ENCODE measurements at places on chromosomes 12 and 14.

- DNase-seq: no peak
Observed at GRCh38 chr12:12811343-12811742, 1.8 kb upstream of the DDX47 start.

DNA sequence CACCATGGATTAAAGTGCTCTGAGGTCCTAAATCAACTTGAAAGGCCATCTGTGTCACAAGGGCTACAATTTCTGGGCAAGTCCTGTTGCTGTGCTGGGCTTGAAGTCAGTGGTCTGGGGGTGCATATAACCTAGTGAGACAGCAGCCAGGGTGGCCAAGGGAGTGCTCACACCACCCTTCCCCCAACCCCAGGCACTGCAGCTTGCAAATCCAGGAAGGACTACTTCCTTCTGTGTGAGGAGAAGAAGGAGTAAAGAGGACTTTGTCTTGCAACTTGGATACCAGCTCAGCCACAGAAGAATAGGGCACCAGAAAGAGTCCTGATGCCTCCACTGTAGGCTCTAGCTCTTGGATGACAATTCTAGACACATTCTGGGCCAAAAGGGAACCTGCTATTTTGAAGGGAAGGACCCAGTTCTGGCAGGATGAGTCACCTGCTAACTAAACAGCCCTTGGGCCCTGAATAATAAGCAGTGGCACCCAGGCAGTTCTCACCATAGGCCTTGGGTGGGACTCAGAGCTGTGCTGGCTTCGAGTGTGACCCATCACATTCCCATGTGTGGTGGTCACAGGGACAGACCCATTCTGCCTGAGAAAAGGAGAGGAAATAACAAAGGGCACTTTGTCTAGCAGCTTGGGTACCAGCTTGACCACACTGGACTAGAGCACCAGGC is 32.6 kb upstream of the DHRS7 start:
- DNase-seq: no peak

DNA sequence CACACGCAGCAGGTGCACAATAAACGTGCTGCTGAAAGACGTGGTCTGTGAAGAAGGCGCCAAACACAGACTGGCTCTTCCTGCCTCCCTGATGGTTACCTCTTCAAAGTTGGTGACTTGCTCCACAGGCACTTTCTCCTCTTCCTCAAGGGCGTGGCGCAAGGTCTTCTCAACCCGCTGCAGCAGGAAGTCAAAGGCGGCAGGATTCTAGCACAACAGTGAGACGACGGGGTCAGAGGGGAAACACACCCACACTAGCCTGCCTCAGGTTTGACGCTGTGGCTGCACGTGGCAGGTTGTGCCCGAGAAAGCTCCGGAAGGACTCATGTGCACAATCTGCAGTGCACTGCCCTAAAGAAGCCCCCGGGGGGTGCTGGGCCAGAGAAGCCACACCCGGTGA is 15.0 kb downstream of the POLE start:
- no peak for DNase-seq

DNA sequence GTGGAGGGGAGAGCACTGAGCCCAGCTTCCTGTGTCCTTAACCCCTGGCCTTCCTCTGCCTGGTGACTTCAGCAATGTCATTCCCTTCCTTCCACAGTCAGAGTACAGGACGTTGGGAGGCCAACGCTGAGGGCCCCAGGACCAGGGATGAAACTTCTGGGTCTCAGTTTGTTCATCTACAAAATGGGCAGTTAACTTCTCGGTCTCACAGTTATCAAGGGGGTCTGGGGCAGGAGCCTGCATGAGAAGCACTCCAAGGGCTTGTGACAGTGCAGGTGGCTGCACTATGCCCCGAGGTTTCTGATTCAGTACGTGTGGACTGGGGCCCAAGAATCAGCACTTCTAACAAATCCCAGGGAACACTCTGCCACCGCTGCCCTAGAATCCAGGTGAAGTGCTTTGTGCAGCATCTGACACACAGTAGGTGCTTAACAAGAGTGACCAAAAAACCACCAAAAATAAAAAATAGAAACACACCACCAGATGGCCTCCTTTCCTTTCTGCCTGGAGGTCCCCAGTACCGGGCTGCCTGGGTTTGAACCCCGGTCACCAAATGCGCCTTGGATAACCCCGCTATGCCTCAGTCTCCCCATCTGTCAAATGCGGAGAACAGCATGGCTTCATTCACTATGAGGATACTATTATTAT is 80.4 kb downstream of the RFLNA start:
- DNase-seq: no peak

DNA sequence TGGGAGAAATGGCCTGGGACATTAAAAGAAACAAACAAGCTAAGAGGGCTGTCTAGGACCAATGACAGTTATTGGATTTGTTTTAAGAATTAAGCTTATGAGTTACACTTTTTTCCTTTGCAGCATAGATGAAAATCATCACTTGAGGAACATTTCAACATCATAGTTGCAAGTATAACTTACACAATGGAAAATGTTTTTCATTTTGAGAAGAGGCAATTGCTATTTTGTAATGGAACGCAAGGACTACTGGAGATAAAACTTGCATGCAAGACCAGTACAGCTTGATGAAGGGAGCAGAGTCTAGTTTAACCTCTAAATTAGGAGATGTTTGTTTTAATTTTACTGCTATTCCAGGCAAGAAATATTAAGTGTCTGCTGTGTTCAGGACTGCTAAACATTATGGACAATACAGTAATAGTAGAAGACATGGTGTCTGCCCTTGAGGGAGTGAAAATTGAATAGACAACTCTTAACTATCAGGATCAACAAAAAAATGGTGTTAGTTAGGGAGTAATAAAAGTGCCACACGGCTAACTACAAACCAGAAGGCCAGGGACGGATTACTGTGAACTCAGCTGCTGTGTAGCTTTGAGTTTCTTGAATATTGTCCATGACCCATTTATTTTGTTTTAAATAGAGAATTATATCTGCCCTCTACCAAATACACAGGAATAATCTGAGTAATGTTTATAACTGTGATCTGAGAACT is 374.5 kb downstream of the RAD51B start:
- no peak for DNase-seq

- no peak for DNase-seq
Observed at GRCh38 chr12:120067901-120068300, 48.7 kb downstream of the RAB35 start.

DNA sequence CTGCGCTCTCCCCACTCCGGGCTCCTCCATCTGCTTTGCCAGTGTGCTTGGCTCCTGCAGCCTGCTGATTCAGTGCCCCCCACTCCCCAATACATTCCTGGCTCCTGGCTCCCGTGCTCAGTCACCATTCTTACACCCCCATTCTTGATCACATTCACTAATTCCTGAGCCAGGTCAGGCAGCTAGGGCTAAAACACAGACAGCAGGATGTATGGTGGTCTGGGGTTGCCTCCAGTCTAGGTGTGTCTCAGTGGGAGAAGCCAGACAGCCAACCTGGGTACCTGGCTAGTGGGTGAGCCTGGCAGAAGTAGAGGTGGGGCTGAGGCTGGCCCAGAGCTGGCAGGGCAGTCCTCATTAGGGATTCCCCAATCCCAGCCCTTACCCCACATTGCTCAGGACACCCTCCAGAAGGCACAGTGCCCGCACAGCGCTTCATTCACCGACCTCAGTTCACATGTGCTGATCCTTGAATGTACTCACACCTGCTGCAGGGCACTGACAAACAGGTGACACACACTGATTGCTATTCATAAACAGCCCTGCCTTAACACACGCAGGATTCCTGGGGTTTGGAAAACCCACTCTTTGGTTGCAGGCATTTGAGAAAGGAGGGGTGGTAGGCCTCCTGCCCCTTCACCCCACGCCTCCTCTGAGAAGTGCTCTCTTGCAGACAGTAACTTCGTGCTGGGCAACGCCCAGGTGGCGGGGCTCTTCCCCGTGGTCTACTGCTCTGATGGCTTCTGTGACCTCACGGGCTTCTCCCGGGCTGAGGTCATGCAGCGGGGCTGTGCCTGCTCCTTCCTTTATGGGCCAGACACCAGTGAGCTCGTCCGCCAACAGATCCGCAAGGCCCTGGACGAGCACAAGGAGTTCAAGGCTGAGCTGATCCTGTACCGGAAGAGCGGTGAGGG is 1.7 kb downstream of the KCNH3 start:
- DNase-seq: no peak

DNA sequence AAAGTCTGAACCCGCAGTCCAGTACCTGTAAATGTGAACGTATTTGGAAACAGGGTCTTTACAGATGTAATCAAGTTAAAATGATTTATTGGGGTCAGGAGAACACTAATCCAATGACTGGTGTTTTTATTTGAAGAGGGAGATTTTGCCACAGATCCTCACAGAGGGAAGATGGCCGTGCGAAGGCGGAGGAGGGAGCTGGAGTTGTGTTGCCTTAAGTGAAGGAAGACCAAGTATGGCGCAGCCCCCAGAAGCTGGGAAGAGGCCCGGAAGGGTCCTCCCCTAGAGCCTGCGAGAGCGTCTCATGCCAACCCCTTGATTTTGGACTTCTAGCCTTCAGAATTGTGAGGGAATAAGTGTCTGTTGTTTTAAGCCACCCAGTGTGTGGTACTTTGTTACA is 102.8 kb upstream of the NUDT4 start:
- DNase-seq: no peak

DNA sequence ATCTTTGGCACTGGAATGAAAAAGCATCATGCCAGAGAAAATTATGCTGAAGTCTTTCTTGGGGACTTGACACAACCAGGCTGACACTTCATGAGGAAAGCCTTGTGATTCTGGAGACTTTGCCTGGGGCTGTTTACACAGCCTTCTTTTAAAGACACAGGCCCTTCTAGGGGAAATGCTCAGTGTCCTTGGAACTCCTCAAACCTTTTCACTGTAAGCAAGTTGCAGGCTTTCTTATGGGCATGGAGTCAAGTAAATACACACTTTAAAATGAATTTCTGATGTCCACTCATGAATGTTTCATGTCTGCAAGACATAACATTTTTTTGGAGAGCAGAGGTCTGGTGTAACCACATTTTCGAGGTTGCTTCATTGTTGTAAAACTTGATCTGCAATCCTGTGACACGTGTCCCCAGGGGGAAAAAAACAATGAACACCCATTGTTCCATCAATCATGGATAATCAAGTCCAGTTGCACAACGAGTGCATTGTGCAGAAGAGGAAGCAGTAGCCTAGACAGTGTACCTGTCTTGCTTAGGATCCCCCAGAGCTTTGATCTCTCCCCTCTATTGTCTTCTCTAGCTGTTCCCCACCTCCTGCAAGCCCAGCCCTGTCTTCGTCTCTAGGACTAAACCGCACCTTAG is 155.1 kb upstream of the PRICKLE1 start:
- no peak for DNase-seq

DNA sequence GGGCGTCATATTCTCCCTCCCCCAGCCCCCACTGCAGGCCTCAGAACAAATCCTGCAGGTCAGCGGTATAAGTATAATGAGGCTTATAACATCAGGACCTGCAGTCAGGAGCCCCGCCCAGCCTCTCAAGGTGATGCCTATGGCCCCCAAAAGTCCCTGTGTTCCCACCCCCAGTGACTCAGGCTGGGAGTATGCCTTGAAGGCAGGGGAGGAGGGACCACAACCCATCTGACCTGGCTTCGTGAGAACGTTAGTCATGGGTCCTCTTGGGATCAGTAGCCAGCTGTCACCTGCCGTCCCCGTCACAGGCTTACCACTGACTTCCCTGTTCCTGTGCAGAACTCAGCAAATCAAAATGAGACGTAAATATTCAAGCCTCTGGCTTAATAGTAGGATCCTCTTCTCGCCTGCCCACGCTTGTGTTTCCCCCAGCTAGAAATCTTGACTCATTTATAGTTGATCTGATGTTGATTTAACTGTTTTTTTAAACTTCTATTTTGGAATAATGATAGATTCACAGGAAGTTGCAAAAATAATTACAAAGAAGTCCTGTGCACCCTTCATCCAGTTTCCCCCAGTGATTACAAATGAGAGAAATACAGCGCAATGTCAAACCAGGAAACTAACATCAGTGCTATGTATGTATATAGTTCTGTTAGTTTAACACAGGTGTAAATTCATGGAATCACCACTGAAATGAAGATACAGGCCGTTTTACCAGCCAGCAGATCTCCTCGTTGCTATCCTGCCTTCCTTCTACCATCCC is 107.5 kb downstream of the ADGRD1 start:
- no peak for DNase-seq

DNA sequence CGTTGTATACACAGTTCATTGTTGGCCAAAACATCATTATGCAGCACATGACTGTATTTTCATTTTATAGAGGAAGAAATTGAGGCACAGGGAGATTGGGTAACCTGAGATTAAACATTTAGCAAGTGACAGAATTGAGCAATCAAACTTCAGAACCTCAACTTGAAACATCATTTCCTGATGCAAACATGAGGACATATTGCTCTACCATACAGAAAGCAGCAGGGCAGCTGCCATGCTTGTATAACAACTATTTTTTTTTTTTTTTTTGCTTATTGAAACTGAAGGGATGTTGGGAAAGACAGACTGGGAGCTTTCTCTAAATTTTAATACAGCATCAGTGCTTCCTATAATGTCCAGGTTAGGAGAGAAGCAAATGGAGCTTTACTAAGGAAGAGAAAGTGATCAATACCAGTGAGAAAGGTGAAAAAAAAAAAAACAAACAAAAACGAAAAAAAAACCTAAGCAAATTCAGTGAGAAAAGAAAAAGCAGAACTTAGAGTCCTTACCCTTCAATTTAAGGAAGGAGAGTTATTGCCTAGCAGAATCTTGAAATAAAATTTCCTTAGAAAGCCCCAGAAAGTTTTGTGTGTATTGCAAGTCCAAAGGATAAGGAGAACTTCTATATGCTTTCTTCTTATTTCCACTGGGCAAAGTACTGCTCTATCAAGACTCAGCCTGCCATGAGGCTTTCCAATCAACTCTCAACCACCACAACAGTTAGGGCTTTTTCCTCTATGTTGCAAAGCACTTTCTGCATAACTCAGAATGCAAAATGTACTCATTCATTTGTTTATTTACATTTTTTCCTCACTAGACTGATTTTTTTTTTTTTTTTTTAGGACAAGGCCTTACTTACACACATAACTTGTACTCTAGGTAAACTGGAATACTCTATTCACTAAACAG is 21.6 kb downstream of the BTG1 start:
- no peak for DNase-seq

DNA sequence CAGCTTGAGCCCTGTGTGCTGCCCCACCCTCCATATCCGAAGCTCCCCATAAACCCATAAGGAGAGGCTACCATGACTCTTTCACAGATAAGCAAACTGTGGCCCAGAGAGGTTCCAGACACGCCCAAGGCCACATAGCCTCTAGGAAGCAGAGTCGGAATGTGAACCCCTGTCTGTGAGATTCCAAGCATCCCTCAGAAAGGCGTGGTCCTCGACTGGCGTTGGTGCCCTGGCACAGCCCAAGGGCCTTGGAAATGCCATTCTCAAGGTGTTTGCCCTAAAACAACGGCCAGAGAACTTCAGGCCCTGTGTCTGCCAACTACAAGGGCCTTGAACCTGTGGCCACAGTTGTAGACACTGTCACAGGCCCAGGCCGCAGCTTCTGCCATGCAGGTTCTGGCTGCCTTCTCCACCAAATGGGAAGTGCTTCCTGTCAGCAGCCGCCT is 8.5 kb upstream of the DIO3 start:
- DNase-seq: no peak

GRCh38 chr14:63543826-63544406 is 739 bp upstream of the PPP2R5E start:
- no peak for DNase-seq

DNA sequence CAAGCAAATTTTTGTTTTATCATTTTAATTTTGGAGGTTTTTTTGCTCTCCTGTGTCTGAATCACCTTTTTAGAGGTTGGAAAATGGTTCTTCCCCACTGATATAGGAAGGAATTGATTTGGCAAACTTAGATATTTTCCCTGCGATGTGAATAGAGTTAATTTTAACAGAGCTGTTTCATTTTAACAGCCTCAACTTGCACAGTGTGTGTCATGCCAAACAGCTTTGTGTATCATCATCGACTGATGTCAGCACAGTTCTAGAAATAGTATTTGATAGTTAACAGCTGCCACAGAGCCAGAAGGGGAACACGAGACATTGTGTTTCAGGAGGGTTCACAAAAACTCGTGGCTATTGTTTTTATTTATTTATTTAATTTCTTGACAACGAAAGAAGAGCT is 243.1 kb upstream of the FOXN3 start:
- DNase-seq: no peak
